ENCODE measurements at places on chromosomes 3 and 15.

- DNase-seq = no peak
These were observed 11.0 kb downstream of the SCN10A start for GRCh38 chr3:38805004-38805403.

DNA sequence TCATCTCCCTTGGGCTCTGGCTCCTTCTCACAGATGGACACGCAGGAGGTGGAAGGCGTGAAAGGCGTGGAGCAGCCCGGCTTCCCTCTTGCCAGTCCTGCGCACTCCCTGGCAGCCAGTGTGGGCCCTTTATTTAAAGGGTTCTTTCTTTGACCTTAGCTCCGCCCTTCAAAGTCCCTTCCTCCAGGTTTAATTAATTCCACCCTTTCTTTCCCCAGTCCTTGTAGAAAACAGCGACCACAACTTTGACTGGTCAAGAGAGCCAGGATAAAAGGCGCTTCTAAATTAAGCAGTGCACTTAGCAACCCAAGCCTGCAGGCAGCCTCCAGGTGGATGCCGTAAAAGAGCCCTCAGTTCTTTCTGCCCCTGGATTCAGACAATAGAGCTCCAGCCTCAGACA lies at the start of gene HDC:
Gene HDC, minus strand, starts transcription at position 107 of the 400 bp plus-strand sequence. Its CDS starts 103 bp downstream, at position 4.
- no peak for DNase-seq

GRCh38 chr3:70849911-70850699 lies 537.7 kb upstream of the MDFIC2 start:
- DNase-seq = peak; percentile 97

GRCh38 chr3:176587089-176587488 lies 610.2 kb downstream of the TBL1XR1 start:
- DNase-seq = no peak

DNA sequence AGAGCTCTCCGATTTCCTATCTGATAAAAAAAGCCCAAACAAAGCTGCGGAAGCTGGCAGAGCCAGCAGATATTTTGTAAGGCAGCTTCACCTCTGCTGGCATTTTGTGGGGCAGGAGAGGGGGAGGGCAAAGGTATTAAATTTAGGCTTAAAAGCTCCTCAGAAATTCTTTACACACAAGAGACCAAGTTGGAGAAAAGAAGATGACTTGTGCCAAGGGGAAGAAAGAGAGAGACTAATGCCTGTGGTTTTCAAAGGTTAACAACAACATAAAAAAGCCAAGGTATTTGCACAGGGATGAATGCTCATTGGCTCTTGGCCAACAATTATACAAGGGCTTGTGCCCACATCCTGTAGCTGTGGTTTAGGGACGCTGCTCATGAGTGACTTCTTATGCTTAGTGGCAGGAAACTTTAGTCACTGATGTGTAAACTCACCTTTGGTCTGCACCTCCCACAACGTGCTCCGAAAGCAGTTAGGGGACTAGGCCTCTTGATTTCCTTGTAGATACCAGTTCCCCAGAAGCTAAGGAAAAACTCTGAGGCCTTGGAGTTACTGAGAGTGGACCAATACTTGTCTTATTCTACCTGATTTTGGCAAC lies 152.9 kb downstream of the TPRG1 start:
- peak; percentile 85 for DNase-seq

DNA sequence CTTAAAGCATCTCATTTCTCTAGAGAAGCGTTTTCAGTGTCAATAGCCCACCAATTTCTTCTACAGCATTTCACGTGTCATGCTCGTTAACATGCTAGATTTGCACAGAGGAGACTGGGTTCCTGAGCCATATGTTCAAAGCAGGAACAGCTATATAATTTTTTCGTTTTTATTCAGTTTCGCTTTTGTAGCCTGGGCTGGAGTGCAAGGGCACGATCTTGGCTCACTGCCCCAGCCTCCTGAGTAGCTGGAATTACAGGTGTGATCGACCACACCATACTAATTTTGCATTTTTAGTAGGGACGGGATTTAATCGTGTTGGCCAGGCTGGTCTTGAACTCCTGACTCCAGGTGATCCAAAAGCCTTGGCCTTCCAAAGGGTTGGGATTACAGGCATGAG lies 6.6 kb upstream of the SLMAP start:
- no peak for DNase-seq

DNA sequence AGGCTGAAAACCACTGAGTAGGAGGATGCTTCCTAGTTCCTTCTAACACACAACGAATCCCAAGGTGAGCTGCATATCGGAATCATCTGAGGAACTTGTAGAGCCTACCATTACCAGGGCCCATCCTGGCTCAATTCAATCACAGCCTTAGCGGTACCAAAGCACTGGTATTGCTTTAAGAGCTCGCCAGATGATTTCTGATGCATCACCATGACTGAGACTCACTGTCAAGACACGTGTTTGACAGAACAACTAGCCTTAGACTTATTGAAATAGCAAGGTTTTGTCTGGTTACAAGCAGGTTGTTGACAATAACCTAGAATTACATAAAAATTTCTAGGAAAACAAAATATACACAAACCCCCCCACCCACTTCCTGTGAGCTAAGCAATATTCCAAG lies 68.5 kb downstream of the CBLB start:
- DNase-seq = no peak

DNA sequence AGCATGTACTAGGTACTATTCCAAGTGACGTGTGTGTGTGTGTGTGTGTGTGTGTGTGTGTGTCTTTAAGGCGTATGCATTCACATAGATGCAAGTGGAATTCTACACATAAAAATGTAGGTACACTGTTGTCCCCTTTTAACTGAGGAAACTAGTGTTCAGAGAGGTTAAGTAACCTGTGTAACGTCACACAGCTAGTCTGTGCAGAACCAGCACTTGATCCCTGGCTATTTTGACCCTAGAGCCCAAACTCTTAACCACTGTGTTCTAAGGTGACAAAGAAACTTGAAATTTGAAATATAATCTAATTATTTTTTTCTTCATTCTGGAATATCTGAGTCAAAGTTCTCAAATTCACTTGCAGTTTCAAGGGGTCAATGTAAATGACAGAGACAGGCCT lies 73.8 kb downstream of the TAFA4 start:
- no peak for DNase-seq

- no peak for DNase-seq
These were observed 906.1 kb downstream of the CADM2 start for GRCh38 chr3:85864896-85865295.

GRCh38 chr15:72801590-72802325 lies 18.2 kb upstream of the ADPGK start:
- DNase-seq = no peak

All from fibroblast of skin of back (primary cell).